Smooth muscle cell of the umbilical artery (primary cell): ENCODE measurements at places on chromosomes 5 and 9. TPM values are rescaled to one million over a fixed set of nuclear protein-coding genes. Genes with fewer than 3 reads are reported as not detected.

The FOXD4L3 gene
- total RNA-seq: not detected in 2 replicates

The ASPN gene
- 0.05 TPM in 1 of 2 replicates, not detected in the other for total RNA-seq

The TUSC1 gene
- total RNA-seq: 7.6 and 10.4 TPM in 2 replicates

The SREK1IP1 gene
- 8.6 and 13.3 TPM in 2 replicates for total RNA-seq
